ENCODE measurements at places on chromosomes 4 and X.

GRCh38 chr4:52751487-52751911 lies 274 bp upstream of the ERVMER34-1 start:
- DNase-seq: no peak

- no peak for DNase-seq
These were observed 56.4 kb upstream of the NWD2 start for GRCh38 chr4:37188100-37188499.

DNA sequence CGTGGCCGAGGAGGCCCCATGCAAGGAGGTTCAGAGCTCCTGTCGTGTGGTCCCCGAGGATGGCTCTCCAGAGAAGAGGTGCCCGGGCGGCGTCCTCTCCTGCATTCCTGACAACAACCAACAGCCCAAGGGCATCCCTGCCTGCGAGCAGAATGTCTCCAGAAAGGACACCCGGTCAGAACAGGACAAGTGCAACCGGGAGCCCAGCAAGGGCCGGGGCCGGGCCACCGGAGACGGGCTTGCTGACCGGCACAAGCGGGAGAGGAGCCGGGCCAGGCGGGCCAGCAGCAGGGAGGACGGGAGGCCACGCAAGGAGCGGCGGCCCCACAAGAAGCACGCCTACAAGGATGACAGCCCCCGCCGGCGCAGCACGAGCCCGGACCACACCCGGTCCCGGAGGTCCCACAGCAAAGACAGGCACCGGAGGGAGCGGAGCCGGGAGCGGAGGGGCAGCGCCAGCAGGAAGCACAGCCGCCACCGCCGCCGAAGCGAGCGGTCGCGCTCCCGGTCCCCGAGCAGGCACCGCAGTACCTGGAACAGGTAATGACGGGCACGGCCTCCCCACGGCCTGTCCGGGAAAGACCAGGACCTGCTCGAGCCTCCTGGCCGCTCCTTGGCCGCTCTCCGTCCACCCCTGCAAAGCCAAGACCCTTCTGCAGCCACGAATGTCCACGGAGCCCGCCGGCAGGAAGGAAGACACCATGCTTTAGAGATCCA lies 9.8 kb downstream of the AKAP17A start:
- no peak for DNase-seq

GRCh38 chr4:173519111-173520101 lies 10.6 kb downstream of the HAND2 start:
- DNase-seq: no peak

DNA sequence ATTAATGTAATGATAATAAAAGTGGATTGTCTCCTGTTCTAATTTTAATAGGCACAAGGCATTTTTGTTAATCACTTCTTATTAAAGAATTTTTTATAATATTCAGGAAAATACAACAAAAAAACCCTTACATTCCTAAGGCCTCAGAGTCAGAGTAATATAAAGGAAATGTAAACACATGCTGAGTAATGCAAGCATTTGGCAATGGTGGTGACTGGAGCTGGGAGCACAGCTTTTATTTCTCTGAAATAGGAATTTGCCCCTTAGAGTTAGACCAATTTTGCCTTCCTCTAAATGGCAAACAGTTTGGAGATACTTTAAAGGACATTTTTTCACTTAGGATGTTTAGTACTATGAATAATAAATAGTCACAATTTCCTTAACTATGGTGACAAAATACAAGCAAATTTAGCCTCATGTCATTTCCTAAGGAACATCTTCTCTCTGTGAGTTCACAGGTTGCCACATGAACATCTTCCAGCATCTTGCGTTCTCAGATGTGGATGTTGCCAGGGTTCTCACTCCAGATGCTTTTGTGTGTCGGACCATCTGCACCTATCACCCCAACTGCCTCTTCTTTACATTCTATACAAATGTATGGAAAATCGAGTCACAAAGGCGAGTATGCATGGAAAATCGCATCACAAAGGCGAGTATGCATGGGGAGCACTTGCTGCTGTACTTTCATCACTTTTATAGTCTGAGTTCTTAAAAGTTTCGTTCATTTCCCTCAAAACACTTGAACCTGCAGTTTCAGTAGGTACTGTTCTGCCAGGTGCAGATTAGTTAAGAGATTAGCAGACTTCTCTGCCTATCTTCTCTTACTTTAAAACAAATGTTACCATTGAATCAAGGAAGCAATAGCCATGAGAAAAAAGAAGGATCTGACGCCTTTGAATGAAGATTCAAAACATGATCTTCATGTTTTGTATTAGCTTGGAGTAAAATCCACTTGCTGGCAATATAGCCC lies 15.9 kb upstream of the F11 start:
- no peak for DNase-seq

DNA sequence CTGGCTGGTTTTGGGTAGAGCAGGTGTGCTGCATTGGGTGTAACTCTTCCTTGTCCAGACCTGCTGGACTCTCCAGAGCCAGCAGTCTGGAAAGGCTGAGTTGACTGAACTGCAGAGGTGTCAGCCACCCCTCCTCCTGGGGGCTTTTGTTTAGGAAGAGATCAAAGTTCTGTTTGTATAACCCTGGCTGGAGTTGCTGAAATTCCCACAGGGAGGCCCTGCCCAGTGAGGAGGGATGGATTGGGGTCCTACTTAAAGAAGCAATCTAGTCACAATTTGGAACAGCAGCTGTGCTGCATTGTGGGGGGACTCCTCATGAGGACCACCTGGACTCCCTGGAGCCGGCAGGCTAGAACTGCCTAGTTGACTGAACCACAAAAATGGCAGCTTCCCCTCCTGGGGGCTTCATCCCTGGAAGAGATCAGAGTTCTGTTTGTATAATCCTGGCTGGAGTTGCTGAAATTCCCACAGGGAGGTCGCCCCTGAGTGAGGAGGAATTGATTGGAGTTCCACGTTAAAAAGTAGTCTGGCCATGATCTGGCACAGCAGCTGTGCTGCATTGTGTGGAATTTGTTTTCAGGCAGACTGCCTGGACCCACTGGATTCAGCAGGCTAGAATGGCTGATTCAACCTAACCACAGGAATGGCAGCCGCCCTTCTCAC lies 264.9 kb upstream of the ZC4H2 start:
- DNase-seq: no peak

- no peak for DNase-seq
These were observed 125.1 kb downstream of the MAML3 start for GRCh38 chr4:140028676-140029517.

- DNase-seq: no peak
These were observed 185.2 kb downstream of the KLHL4 start for GRCh38 chrX:87702795-87703194.

DNA sequence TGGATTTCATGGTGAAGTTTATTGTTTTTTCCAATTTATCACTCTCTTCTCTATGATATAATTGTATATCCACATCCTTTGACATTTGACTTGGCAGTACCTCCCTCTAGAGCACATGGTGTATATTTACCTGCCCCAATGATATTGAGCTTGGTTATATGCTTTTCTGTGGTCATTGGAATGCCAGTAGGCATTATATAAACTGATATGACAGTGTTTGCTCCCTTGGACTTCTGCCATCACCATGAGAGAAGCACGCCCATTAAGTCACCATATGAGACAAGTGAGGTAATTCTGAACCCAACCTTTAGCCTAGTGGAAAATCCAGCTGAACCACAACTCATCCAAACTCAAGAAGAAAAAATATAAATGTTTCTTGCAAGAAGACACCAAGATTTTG lies 2761.5 kb downstream of the ARAP2 start:
- no peak for DNase-seq

DNA sequence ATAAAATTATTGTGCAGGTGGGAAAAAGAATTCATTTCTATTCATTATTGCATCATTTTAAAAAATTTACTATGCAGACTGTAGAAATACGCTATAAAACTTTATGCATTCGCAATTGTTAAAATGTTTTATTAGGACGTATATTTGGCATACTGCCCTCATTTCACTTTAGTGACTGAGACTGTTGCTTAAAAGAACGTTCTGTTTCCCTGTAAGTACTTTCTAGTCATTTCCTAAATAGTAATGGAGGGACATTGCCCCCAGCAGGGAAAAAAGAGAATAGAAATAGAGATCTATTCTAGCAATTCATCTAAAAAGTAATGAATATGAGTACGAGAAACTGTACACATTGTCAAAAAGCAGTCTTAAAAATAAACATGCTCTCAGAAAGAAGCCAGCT lies 1295.8 kb upstream of the TENM3 start:
- no peak for DNase-seq

DNA sequence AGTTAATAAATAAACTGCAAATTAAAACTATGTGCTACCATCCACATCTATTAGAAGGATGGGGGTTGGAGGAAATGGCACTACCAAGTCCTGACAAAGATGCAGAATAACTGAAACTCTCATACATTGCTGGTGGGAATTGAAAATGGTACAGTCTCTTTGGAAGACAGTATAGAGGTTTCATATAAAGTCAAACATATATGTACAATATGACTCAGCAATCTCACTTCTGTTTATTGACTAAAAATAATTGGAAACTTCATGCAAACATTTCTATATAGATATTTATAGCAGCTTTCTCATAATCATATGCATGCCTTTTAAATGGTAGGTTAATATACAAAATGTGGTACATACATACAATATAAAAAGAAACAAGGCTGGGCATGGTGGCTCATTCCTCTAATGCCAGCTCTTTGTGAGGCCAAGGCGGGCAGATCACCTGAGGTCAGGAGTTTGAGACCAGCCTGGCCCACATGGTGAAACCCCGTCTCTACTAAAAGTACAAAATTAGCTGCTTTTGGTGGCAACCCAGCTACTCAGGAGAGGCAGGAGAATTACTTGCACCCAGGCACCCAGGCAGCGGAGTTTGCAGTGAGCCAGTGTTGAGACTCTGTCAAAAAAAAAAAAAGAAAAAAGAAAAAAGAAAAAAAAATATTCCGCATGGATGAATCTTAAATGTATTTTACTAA lies 225.0 kb upstream of the CXXC4 start:
- DNase-seq: no peak

- no peak for DNase-seq
These were observed 260.7 kb downstream of the INPP4B start for GRCh38 chr4:142585411-142585810.

- no peak for DNase-seq
These were observed 69.8 kb downstream of the RPS3A start for GRCh38 chr4:151169223-151169622.

GRCh38 chr4:61828960-61829359 lies 628.8 kb downstream of the ADGRL3 start:
- DNase-seq: no peak

- DNase-seq: peak; percentile 89
These were observed 42.4 kb downstream of the CLCN4 start for GRCh38 chrX:10199212-10199611.

GRCh38 chrX:21255032-21255618 lies 119.1 kb upstream of the CNKSR2 start:
- no peak for DNase-seq

- DNase-seq: no peak
These were observed 28.6 kb downstream of the OCIAD2 start for GRCh38 chr4:48877827-48878535.

DNA sequence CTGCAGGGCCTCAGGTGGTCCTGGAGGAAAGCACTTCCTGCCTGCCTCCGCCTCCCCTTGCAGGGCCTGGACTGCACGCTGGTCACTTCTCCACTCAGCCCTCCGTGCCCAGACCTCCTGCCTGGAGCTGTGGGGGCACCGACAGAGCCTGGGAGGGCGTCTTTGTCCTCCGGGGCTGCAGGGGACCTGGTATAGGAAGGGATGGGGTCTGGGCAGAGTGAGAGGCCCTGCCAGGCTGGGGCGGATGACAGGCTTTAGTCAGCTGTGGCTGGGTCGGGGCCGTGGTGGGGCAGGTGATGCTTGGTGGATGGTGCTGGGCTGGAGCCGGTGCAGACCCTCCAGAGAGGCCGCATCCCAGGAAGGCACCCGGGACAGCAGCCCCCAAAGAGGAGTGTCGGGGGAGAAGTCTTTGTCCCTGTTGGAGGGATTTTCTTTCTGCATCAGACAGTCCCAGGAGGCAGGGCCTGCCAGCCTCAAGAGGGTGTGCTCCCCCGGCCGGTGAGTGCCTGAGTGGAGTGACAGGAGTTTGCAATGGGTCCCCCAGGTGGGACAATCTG lies 1.3 kb downstream of the DOK7 start:
- DNase-seq: no peak

DNA sequence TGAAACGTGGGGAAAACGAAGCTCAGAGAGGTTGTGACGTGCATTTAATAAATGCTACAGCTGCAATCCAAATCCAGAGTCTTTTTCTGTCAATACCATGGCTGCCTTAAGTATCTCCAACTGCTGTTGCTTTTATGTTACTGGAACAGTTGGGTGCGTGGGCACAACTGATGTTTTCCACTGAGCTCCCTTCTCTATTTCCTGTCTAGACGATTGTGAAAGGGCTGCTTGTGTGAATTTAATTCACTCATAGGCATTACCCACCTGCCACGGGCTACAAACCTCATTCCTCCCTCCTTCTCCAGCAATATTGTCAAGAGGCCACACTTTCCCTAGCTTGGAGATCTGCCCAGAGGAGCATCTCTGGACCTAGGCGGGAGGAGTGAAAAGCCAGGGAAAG lies 526.0 kb downstream of the MID1IP1 start:
- peak; percentile 21 for DNase-seq

- DNase-seq: no peak
These were observed 53.2 kb downstream of the VGLL1 start for GRCh38 chrX:136585262-136585661.

DNA sequence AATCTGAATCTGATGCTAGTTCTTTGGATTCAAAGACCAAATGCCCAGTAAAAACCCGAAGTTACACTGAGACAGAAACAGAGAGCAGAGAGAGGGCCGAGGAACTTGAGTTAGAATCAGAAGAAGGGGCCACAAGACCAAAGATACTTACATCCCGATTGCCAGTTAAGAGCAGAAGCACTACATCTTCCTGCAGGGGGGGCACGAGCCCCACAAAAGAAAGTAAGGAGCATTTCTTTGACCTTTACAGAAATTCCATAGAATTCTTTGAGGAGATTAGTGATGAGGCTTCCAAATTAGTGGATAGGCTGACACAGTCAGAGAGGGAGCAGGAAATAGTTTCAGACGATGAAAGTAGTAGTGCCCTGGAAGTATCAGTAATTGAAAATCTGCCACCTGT lies 309.3 kb downstream of the ANK2 start:
- DNase-seq: no peak

DNA sequence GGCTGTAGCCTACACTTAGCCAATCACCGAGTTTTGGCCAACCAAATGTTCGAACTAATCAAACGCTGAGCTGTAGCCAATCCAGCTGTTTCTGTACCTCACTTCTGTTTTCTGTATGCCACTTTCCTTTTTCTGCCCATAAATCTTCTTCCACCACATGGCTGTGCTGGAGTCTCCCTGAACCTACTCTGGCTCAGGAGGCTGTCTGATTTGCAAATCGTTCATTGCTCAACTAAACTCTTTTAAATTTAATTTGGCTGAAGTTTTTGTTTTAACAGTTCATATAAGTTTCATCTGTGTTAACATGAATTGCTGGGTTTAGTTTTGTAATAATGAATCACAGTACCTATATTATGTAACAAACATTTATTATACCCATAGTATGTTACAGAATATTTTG lies 160.7 kb upstream of the PCDH7 start:
- no peak for DNase-seq

GRCh38 chrX:149527705-149528104 lies 13.1 kb upstream of the EOLA1 start:
- peak; percentile 12 for DNase-seq

DNA sequence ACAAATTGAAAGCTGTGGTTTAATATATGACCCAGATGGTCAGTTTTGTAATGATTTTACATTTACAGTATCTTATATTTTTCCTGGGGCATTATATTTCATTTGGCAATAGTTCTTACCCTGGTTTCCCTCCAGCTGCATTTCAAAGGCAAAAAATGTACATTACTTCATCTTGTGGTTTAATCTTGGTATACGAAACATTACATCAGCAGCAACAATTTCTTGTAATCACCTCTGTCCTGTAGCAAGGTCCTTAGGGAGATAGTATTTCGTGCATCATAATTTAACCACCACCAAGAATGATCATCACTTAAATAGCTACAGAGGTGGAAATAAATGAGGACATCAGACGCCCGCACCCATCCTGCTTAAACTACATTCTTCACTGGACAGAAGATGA lies 48.8 kb downstream of the HS6ST2 start:
- DNase-seq: no peak

Measured in inflammatory macrophage treated with lipopolysaccharide for 1 hour (primary cell).